ENCODE measurements at places on chromosomes 12 and 14.

DNA sequence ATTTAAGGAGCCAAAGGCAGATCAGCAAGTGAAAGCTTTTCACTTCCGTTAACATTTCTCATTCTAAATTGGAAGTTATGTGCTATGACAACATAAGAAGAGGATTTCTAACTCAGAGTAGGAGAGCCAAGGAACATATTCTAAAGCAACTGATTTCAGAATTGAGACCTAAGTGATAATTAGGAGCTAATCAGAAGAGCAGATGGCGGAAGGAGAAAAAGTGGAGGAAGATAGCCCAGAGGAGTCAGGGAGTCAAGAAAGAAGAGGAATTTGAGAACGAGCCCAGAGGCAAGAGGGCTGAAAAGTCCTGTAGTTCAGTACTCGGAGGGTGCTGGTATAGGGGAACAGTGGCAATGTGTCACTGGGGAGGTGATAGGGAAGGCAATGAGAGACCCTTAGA is 162.4 kb downstream of the CNTN1 start:
- DNase-seq = no peak

DNA sequence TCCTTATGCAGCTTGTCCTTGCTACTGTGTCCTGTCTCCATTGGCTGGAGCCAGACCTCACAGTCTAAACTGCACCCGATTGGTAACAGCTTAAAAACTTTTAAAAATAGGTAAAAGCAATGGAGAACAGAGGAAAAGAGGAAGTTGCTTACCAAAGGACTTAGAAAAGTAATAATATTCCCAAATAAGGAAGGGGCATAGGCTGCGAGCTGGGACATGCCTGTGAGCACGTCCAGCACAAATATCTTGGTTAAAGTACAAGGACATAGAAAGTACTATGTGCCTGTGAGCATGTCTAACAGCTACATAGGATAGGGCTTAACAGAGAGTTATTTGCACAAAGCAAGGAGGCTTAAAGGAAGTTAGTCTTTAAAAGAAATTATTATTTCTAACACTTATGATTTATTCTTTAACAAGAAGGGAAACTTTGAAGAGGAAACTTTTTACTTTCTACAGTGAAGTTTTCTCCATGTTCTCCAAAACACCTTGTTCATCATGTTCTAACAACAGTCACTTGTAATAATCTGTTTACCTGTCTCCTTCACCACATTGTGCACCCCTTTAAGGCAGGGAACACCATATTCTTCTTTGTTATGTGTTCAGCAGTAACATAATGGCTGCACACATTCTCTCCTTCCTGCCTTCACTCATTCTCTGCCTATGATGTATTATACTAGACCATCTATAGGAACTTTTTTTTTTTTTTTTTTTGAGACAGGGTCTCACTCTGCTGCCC is 9.8 kb upstream of the UBE2N start:
- no peak for DNase-seq

DNA sequence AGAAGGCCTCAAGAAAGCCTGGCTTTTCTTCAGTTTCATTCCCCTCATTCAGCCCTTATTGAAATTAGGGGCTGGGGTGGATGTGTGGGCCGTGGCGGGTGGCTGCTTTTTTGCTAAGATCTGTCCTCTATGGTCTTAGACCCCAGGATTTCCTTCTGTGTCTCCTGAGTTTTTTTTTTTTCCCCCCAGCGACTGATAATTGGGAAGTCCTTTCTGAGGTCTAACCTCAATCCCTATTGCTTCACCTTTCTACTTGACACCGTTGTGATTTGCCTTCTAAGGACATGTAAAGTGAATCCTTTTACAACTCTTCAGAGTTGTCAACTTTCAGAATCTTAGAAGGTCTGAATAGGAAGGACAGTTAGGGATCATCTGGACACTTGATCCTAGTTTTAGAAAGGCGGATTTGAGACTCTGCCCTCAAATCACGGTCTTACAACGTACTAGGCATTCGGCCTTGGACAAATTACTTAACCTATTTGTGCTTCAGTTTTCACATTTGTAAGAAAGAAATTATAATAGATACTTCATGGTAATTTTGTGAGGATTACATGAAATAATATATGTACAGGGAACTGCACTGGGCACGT is 4.4 kb downstream of the GPR84 start:
- no peak for DNase-seq

- no peak for DNase-seq
Observed at GRCh38 chr14:47826809-47827208, 151.4 kb upstream of the MDGA2 start.

GRCh38 chr12:80015660-80016059 is 80.8 kb upstream of the PPP1R12A start:
- DNase-seq = no peak

GRCh38 chr12:84131076-84131475 is 781.5 kb downstream of the SLC6A15 start:
- DNase-seq = no peak

GRCh38 chr12:39846304-39846703 is 226.7 kb upstream of the ABCD2 start:
- no peak for DNase-seq

- peak; percentile 4 for DNase-seq
Observed at GRCh38 chr12:95942101-95942523, 302 bp downstream of the CCDC38 start.

GRCh38 chr14:23513818-23514643 is 37.5 kb downstream of the ZFHX2 start:
- DNase-seq = no peak

DNA sequence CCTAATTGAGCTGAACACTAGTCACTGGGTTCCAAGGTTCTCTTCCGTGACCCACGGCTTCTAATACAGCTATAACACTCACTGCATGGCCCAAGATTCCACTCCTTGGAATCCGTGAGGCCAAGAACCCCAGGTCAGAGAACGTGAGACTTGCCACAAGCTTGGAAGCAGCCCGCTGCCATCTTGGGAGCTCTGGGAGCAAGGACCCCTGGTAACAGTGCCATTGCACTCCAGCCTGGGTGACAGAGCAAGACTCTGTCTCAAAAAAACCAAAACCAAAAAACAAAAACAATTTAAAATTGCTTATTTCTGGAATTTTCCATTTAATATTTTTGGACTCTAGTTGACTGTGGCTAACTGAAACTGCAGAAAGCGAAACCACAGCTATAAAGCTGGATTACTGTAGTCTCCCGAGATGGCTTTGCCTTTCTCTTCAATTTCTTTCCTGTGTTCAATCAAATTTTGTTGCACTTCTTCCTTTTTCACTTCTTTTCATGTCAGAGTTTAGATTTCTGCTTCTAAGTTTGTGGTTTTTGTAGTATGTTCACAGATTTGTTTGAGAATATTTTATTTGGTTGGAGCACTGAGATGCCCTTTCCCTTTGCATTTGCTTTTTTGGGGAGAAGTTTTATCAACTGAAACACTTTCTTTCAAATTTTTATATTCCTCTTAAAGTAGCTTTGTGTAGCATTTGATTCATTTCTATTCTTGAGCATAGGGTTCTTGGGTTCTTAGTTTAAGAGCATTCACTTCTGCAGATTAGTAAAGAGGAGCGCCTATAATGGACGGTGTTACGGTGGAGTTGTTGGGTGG is 44.6 kb downstream of the DDHD1 start:
- no peak for DNase-seq

DNA sequence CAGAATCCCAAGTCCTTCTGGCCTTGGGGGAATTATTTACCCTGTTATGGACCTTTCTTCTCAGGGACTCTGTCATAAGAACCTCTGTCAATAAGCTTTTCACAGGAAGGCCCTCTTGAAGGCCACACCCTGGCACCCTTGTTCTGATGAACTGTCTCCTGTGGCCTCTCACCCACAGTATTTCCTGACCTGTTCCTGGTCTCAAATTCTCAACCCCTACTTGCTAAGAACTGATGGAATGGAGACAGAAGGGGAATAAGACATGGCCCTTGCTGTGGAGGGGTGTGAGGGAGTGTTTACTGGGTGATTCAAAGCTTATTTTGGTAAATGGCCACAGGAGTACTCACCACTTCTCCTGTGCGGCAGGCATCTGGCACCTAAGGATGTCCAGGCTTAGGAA is 1082.9 kb downstream of the BCL11B start:
- DNase-seq = peak; percentile 36

- no peak for DNase-seq
Observed at GRCh38 chr12:108299516-108299915, 39.6 kb downstream of the CMKLR1 start.

GRCh38 chr12:83664650-83665049 is 977.9 kb downstream of the TMTC2 start:
- no peak for DNase-seq

DNA sequence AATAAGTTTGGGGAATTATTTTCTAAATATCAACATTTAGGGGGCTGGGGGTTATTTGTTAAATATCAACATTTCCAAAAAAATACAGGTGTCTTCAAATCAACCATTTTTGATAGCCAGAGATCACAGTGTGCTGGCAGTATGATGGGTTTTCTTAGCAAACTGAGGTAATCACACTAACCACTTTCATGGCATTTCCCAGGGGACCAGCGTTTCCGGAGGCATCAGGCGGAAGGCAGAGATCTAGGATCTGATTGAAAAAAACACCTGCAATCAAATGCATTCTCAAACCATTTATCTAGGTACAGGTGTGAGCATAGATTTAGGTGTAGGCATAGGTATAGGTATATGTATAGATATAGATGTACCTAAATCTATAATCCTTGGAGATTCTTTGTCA is 34.6 kb downstream of the GLRX5 start:
- DNase-seq = no peak

DNA sequence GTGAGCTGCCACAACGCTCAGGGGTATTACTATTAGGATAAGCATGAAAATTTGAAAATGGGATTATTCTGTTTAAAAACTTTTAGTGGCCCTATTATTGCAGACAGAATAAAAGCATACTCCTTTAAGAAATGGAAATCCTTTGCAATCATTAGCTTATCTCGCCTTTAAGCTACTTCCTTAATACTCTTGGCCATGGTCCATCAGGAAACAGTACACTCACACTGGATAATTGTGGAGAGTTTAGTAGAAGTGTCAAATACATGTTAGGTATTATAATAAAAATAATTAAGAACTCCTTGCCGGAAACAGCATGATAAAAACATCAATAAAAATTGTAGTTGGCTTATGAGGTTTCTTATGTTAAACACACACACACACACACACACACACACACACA is 100.4 kb upstream of the PPFIA2 start:
- DNase-seq = no peak

DNA sequence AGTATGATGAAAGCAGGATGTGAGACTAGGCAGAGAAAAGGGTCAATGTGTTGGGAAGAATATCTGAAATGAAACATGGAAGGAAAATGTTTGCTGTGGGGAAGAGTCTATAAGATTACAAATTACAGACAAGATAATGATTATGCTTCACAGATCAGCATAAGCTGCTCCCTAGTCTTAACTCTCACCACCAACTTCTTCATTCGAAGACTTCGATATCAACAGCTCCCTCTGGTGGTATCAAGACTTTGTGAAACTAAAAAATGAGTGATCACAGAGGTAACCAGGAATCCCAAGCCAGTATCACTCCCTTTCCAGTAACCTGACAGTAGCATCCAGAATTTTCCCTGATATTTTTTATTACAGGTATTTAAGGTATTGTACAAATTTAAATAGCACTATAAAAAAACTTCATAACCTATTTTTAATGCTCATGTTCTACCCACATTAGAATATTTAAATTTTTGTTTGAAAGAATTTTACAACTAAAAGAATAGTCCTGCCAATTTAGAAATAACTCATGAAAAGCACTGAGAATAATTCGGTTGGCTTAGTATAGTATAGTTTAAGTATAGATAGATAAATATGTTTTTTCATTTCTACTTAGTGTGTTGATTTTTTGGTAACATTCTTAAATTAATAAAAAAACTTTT is 84.4 kb downstream of the C2CD5 start:
- no peak for DNase-seq

DNA sequence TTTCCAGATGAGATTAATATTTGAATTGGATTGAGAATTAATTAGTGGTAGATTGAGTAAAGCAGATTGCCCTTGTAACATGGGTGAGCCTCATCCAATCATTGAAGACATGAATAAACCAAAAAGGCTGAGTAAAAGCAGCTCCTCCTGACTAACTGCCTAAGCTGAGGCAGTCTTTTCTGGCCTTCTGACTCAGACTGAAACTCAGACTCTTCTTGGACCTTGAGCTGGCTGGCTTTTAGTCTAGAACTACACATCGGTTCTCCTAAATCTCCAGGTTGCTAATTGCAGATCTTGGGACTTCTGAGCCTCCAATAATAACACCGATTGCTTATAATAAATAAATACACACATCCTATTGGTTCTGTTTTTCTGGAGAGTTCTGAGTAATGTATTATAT is 24.0 kb downstream of the FKBP11 start:
- no peak for DNase-seq

DNA sequence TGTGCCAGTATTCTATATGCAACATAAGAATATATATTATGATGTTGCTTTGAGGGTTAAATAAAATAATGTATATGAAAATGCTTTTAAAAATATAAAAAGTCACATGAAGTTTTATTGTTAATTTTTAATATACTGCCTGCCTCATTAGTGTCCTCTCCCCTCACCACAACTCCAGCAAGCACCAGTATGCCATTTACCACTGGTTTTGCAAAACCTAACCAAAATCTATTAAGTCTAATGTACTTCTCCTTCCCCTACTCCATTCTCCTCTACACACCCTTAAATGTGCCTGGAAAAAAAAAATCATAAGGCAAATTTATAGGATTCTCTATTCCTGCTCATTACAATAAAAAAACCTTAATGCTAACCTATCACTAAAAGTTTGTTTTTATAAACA is 24.0 kb upstream of the GNG2 start:
- DNase-seq = no peak

- DNase-seq = no peak
Observed at GRCh38 chr12:89825591-89826449, 117.2 kb upstream of the ATP2B1 start.

DNA sequence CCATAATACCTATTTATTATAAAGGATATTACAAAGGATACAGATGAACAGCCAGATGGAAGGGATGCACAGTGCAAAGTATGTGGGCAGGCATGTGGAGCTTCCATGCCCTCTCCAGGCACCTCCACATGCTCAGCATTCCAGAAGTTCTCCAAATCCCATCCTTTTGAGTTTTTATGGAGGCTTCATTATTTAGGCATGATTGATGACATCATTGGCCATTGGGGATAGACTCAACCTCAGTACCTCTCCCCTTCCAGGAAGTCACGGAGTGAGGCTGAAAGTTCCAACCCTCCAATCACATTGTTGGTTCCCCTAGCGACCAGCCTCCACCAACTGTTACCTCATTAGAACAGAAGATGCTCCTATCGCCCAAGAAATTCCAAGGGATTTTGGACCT is 156.4 kb downstream of the ATP23 start:
- no peak for DNase-seq
